ENCODE measurements at places on chromosomes 4 and X.

- DNase-seq, result no peak
Observed at GRCh38 chr4:151702256-151702655, 58.6 kb downstream of the GATB start.

DNA sequence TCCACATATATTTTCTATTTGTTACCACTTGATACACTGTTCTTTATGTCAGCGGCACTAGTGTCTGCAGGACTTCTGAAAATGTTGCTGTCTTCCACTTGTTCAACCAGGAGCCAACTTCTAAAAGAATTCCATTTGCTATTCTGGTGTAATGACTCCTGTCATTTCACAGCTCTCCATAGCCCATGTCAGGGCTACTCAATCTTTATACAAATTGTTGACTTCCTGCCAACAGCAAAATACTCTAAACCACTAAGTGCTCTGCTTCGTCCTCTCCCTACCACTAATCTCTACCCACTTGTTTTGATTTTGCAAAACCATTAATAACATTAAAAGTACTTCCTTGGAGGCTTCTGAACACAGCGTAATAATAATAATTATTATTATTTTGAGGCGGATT, 7.2 kb downstream of the CTSO start:
- DNase-seq, result no peak

DNA sequence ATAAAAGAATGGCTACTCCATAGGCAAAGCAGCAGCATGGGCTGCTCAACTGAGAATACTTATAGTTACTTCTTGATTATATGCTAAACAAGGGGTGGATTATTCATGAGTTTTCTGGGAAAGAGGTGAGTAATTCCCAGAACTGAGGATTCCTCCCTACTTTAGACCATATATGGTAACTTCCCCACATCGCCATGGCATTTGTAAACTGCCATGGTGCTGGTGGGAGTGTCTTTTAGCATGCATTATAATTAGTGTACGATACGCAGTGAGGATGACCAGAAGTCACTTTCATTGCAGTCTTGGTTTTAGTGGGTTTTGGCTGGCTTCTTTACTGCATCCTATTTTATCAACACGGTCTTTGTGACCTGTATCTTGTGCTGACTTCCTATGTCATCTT, 141.5 kb downstream of the MAGEB17 start:
- DNase-seq, result no peak

GRCh38 chrX:141341341-141341740, 99.0 kb upstream of the SPANXC start:
- no peak for DNase-seq

DNA sequence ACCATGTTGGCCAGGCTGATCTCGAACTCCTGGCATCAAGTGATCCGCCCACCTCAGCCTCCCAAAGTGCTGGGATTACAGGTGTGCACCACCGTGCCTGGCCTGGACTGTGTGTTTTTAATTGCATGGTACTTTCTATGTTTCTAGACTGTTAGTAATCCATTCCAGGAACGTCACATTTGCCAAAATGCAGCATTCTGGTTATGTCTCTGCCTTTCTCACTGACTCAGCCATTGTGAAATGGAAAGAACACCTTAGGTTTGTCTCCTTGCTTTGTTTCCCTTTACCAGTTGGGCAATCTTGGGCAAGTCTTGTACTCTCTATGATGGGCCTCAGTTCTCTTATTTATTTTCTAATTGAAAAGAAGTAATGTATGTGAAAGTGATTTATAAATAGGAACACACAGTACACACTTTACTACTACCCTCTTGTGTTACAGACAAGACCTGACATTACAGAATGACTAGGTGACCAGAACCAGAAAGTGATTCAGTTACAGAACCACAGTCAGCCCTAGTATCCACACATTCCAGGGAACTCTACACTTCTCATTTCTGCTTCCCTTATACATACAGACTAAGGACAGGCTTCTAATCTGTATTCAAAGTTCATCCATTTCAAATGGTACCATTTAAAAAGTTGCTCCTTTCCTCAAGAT, 187.1 kb downstream of the MGST2 start:
- DNase-seq, result no peak

- DNase-seq, result no peak
Observed at GRCh38 chr4:3788366-3788660, 22.1 kb downstream of the ADRA2C start.

DNA sequence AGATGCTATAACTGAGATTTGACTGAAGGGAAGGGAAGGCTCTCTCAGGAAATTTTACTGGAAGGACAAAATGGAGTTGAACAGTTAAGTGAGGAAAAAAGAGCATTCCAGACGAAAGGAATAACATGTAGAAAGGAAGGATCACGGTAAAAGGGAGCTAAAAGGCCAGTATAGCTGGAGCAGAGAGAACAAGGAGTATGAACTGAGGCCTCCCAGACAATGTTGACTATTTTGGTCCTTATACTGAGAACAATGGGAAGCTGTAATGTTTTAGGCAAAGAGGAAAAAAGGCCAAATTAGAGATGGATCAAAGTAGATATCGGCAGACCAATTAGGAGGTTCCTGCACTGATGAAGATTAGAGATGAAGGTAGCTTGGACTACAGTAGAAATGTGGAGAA, 26.8 kb upstream of the SCD5 start:
- no peak for DNase-seq

DNA sequence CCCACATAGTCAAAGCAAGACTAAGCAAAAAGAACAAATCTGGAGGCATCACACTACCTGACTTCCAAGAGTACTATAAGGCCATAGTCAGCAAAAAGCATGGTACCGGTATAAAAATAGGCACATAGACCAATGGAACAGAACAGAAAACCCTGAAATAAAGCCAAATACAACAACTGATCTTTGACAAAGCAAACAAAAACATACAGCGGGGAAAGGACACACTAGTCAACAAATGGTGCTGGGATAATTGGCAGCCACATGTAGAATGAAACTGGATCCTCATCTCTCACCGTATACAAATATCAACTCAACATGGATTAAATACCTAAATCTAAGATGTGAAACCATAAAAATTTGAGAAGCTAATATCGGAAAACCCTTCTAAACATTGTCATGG, 819.3 kb upstream of the FRG1 start:
- DNase-seq, result no peak

GRCh38 chrX:41033299-41033698, 51.9 kb upstream of the USP9X start:
- DNase-seq, result no peak

DNA sequence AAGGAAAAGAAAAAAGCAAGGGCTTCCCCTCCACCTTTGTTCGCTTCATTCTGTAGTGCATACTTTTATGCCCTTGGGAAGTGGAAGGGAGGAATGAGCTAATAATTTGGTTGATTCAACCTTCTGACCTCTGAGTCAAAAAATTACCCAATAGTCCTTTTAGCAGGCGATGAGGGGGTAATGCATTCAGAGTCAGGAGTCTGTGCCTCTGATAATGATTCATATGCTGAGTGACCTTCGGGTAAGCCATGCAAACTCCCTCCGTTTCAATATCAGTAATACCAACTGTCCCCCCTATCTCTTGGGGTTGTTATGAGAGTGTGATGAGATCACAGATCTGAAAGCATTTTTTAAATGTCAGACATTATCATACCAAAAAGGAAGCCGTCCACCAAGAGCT, 41.6 kb upstream of the ACSL4 start:
- no peak for DNase-seq

GRCh38 chr4:37788819-37789218, 37.7 kb upstream of the PGM2 start:
- DNase-seq, result no peak

GRCh38 chr4:56745042-56745441, 63.9 kb upstream of the HOPX start:
- DNase-seq, result no peak

GRCh38 chr4:160235771-160236170, 1132.9 kb downstream of the RAPGEF2 start:
- no peak for DNase-seq

- DNase-seq, result no peak
Observed at GRCh38 chr4:106707776-106708463, 328.2 kb downstream of the DKK2 start.

DNA sequence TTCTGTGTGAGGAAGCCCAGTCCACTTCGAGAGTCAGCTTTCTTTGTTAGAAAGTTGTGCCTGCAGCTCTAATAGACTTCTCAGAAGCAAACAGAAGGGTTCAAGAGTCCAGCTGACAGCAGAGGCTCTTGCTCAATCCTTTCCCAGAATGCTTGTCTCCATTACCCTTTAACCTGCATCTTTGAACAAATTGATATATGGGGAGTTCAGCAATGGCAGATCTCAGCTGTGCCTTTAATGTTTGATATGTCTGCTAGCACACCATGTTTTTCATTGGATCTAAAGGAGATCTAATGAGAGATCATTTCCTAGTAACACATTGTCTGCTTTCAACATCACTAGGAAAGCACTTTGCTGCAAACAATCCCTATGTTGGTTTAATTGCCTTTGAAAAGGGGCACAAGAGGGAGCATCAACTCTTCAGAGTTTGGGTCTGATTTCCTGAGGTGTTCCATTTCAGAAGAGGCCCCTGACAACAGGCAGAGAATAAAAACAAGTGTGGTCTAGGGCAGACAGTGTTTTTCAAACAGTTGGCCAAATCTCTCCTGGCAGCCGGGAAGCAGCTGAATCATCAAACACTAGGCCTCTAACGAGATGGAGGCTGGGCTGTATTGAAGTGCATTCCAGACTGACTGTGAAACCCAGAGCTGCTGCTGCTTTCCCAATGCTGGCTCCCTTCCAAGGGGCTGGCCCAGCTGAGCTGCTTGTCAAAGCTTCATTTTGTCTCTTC, 55.5 kb downstream of the LUZP4 start:
- DNase-seq, result no peak

DNA sequence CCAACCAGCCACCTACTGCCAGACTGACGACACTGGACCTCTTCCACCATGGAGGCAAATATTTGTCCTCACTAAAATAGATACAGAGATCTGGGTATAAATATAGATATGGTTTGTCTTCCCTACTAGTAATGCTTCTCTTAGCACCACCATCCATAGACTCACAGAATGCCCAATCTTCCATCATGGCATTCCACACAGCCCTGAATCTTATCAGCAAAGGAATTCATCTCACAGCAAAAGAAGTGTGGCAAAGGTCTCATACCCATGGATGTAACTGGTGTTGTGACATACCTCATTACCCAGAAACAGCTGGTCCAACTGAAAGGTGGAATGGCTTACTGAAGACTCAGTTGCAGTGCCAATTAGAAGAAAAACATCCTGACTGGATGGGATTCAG, 47.2 kb upstream of the HS6ST2 start:
- no peak for DNase-seq

DNA sequence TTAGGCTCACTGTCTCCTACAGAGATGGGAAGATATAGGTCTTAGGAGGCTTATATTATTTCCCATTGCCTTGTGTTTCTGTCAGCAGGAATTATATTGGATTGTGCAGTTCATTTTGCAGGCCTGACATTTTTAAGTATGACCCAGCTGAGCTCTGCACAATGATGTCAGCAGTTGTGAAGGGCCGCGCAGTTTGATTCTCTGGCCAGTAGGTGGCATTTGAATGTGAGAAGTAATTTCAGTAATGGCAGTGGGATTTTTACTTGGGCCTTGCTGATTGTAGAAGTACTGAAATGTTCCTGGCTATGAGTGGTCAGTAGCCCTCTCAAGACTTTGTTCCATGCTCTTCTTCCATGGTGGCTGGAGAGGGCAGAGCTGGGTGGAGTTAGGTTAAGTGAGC, 247.2 kb upstream of the MTMR8 start:
- DNase-seq, result no peak
